ENCODE measurements at places on chromosomes 2 and 18.

DNA sequence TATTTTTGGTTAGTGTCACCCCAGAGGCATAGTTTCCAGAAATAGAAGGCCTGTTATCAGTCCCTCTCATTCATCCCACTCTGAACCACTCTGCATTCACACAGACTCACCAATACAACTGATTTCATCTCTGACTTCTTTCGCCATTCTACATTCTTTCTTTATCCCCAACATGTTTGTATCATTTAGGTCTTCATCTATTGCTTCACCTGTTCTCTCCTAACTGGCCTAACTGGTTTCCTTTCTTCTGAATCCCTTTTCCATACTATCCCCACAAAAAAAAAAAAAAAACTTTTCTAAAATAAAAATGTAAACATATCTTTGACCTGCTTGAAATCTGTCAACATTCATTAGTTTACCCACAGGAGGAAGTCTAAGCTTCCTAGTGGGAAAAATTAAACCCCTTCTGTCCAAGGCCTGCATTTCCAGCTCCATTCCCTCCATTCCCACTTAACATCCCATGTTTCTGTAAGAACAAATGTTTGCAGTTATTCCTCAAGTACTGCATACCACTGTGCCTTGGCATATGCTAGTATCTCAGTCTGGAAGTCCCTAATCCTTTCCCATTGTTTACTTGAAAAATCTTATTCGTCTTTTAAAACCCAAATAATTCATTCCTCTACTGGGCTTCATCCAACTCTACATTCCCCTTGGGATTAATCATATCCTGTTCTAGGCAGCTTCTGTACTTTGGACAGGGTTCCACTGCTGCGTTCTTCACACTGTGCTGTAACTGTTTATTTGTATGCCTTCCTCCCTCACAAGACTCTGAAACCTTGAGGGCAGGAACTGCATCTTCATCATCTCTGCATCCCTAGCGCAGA is 68.5 kb downstream of the FIGN start:
- DNase-seq, result no peak

DNA sequence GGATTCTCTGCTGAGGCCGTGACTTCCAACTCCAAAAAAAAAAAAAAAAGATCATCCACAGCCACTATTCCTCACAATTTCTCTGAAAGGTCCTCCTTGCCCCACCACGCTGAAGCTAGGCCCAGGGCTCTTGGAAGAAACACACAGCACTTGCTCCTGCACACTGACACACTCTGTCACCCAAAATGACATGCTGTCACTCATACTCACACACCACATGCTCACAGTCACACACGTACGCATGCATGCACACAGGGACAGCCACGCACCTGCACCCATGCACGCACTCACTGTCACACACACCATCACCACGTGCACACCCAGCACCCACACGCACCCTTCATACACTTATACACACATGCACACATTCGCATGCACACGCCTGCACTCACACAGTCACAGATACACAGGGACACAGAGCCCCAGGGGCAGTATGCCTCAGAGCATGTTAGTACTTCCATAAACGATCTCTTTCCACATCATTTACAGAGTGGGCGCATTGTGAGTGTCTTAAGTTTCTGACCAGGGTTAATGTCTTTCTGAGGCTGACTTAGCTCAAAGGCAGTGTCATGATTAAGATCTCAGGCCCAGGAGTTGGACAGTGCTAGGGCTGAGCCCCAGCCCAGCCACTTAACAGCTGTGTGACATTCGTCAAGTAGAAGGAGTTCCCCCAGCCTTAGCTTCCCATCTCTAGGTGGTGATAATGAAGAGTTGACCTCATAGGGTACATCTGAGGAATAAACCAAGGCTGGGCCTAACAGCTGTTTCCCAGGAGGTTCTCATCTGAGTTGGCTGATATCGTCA is 93.4 kb downstream of the GLI2 start:
- DNase-seq, result no peak

DNA sequence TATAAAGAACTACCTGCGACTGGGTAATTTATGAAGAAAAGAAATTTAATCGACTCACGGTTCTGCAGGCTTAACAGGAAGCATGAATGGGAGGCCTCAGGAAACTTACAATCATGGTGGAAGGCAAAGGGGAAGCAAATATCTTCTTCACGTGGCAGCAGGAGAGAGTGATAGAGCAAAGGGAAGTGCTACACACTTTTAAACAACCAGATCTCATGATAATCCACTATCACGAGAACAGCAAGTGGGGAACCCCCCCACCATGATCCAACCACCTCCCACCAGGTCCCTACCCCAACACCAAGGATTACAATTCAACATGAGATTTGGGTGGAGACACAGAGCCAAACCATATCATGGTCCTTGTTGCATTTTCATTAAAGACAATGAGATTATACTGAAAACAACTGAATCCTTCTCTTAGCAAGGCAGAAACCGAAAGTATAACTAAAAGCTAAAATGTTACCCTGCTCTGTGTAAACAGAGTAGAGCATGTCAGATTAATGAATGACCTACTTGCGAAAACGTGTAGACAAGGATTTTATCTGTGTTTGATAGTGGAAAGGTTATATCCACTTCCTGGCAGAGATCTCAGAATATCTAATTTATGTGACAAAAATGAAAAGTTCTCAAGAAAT is 60.1 kb upstream of the RBBP8 start:
- no peak for DNase-seq

GRCh38 chr2:43714164-43714563 is 37.9 kb upstream of the C1GALT1C1L start:
- DNase-seq, result no peak

- no peak for DNase-seq
These were observed 16.8 kb downstream of the TMEM17 start for GRCh38 chr2:62489162-62489561.

- no peak for DNase-seq
These were observed 368.4 kb upstream of the HS6ST1 start for GRCh38 chr2:128686881-128687555.

DNA sequence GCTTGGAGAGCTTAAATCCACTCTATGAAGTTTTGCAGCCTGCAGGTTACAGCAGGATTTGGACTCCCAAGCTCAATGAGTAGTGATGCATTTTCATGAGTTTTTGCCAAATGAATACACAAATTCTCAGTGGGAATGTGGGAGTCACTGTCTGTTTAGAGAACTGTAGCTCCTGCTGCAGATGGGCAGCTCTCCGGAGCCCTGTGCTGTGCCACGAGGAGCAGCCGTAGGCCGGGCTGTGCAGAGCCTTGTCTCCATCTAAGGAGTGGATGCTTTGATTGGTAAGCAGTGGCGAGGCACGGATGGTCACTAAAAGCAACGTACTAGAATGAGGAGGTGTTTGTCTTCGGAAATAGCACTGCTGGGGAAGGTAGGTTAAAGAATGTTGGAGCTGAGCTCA is 96.0 kb upstream of the NFATC1 start:
- DNase-seq, result no peak

GRCh38 chr2:47656715-47657600 is 126.0 kb upstream of the MSH6 start:
- no peak for DNase-seq

- DNase-seq, result peak; percentile 84
These were observed at the start of gene MARCHF4 for GRCh38 chr2:216371721-216372702. Gene MARCHF4 (minus strand): TSS chr2:216372483. CDS start chr2:216370260, 2,223 bp downstream.

- DNase-seq, result no peak
These were observed 27.5 kb downstream of the ARID5A start for GRCh38 chr2:96564026-96564425.

GRCh38 chr2:236663287-236664101 is 93.9 kb downstream of the ACKR3 start:
- DNase-seq, result no peak

DNA sequence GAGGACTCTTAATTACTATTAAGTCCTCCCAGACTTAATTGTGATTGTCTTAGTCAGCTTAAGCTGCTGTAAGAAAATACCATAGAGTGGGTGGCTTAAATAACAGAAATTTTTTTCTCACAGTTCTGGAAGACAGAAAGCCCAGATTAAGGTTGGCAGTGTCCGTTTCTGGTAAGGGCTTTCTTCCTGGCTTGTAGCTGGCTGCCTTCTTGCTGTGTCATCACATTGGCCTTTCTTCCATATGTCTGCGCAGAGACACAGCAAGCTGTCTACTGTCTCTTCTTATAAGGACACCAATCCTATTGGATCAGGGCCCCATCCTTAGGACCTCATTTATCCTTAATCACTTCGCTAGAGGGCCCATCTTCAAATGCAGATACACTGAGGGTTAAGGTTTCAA is 38.5 kb downstream of the ASXL3 start:
- DNase-seq, result no peak

- DNase-seq, result peak; percentile 25
These were observed 220.1 kb upstream of the DPP10 start for GRCh38 chr2:114222344-114222743.

GRCh38 chr2:241309684-241310117 is 5.8 kb downstream of the HDLBP start:
- no peak for DNase-seq

- DNase-seq, result no peak
These were observed 48.4 kb upstream of the HAAO start for GRCh38 chr2:42840760-42841159.

GRCh38 chr2:233456934-233457333 is 102.6 kb downstream of the DGKD start:
- no peak for DNase-seq

DNA sequence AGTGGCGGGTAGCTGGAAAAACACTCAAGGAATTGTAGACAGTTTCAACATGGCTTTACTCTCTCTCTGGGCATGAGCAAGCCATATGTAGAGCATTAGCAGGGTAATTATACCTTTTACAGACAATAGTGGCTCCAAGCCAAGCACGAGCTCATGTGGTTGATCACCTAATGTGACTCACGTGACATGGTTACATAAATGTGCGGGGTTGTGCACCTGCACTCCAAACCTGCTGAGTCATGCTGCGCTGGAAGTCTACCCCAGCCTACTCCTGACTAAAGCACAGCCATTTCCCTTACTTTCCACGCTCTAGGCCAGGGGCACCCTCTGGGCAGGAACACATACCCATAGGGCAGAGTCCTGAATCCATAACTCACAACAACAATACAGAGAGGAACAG is 232.8 kb downstream of the MBD5 start:
- no peak for DNase-seq

- no peak for DNase-seq
These were observed 234.8 kb downstream of the NDUFA10 start for GRCh38 chr2:239790313-239790712.

GRCh38 chr2:6370753-6371551 is 494.8 kb downstream of the CMPK2 start:
- no peak for DNase-seq

DNA sequence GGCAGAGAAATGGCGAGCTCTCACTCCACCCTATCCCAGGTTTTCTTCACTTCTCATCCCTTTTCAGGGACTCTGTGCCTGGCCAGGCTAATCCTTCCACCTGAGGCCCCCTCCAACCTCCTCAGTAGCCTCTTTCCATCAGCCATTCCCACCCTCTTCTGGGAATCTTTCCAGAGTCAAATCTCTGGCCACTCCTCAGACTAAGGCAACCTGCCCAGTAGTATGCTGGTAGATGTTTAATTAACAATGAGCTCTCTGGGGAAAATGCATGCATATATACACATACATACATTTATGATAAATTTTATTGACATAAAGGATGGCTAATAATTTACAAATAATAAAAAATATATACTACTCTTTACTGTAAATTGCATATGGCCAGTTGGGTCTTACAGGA is 11.4 kb upstream of the ASPRV1 start:
- no peak for DNase-seq

DNA sequence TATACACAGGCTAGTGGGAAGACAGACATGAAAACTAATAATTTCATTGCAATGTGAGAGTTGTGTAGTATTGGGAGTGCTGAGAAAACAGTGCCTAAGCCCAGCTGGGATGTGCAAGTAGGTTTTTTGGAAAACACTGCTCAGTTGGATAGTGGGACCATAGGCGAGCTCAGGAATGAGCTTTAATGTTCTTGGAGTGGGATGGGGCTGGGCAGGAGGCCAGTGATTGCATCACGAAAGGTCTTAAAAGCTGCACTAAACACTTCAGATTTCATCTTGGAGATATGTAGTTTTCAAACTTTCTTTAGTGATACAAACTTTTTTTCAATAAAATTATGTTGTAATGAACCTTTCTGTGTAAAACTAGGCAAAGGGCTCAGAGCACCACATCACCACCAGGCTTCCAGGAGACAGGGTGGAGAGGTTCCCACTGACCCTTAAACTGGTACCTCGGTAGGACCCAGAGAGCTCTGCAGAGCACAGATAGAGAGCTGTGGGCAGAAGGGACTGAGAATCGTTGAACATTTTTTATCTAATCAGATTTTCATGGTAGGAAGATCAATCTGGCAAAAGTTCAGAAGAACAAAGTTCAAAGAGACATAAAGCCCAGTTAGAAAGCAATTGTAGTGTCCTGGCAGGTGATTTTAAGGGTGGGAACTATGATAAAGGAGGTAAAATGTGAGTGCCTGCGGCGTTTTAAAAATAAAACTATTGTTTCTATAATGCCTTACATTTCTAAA is 176.2 kb downstream of the TRABD2A start:
- DNase-seq, result no peak

- DNase-seq, result no peak
These were observed 180.3 kb upstream of the RAB12 start for GRCh38 chr18:8428951-8429350.

DNA sequence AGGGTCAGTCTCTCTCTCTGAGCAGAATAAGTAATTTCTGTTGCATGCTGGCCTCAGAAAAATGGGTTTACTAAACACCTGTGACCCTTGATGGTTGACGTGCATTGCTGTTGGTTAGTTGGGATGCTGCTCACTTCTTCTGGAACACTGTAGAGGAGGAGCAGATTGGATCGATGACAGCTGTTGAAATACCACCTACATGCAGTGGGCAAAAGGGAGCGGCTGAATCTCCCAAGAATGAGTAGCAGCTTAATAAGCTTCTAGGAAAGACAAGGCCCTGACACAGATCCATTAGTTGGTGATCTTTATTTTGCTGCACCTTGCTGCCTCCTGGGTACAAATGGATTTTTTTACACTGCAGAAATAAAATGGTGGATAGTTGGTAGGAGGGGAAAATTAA is 43.2 kb downstream of the KDM3A start:
- DNase-seq, result no peak

GRCh38 chr18:23189099-23189498 is 53.8 kb downstream of the CABLES1 start:
- no peak for DNase-seq

DNA sequence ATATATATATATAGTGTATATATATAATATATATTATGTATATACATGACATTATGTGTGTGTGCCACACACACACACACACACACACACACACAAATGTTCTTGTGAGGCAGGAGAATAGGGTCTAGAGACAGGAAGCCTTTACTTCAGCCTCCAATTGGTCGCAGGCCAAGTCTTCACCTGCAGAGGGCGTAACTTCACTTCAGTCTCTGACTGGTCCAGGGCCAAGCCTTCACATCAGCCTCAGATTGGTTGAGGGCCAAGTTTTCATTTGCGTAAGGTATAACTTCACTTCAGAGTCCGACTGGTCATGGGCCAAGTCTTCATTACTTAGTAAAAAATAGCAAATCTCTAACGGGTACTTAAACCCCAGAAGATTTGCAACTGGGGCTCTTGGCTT is 13.2 kb upstream of the SS18 start:
- DNase-seq, result no peak

DNA sequence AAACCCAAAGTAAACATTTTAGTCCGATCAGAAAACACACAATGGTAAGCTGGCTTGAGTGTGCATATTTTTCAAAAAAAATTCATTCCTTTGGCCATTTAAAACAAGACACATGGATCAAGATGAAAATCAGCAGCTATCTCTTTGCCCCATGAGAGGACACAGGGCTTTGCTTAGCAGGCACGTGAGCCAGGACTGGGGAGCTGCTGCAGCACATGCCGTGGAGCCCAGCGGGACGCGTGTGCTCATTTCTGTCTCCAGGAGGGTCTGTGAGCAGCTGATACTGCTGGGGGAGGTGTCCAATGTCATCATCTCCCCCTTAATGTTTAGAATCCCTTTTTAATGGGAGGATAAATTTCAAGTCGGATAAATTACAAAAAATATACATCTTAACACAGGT is 49.8 kb upstream of the CNGA3 start:
- DNase-seq, result no peak

Measured in NCI-H345 (cell line).